ENCODE measurements at places on chromosomes 3 and 15.
A peak's percentile ranks its signal among the peaks of the same experiment; 100 is the strongest.

DNA sequence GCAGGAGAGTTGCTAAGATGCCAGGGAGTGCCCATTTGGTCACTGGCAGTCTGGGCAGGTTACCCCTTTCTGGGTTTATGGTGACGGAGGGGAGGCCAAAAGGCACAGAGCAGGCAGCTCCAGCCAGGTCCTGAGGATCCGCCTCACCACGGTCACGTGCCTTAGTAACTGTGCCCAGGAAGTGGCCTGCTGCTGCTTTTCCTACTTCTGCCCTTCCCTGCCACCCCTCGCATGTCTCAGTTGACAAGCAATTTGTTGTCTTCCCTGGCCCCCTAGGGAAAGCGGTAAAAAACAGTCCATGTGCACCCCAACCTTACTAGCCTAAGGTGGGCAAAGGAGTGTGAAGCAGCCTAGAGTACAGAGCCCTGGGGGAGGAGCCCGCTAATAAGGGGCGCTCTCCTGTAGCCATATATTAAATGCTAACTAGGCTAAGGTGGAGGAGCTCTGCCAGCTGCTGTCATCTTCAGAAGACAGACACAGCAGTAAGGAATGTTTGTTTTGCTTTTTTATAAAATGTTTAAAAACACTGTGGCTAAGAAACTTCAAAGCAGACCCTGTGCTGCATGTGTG, 9.1 kb upstream of the LIPH start:
- DNase-seq = no peak

GRCh38 chr15:83714939-83715628, 61.2 kb downstream of the ADAMTSL3 start:
- no peak for DNase-seq

DNA sequence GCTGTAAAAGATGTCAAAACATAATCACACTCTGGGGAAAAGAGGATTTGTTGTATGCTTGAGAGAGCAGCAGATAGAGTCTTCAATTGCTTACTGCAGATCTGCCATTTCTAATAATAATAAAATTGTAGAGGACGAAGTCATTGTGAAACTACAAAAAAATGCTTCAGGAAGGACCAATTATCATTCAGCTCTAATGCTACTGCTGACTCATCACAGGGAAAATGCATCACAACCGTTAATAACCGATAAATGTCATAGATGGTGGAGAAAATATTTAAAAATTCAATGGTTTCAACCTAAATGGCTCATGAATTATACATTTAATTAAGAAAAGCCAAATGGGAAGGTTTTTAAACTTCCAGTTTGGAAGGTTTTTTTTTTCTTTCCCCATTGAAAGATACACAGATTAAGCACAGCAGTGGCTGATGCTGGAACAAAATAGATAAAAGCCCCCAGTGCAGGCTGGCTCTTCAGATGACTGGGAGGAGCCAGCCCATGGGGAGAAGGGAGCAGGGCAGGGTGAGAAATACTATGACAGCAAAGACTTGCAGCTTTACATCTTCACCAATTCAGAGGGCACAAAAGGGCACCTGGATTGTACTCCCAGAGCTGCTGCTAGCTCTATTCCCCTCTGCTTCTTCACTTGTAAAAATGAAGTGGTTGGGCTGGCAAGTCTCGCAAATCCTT, 196.1 kb downstream of the CNTN6 start:
- DNase-seq = no peak

DNA sequence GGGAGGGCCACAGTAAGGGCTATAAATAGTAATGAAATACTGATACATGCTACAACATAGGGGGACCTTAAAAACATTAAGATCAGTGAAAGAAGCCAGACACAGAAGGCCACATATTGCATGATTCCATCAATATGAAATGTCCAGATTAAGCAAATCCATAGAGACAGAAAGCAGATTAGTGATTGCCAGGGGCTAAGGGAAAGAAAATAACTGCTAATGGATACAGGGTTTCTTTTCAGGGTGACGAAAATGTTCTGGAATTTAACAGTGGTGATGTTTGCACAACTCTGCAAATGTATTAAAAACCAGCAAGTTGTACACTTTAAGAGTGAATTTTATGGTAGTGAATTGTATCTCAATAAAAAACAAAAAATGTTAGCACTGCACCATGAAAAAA, 37.0 kb downstream of the PIK3R4 start:
- no peak for DNase-seq

- DNase-seq = no peak
Measured at GRCh38 chr3:40841131-40841530, 316.4 kb downstream of the ZNF621 start.

DNA sequence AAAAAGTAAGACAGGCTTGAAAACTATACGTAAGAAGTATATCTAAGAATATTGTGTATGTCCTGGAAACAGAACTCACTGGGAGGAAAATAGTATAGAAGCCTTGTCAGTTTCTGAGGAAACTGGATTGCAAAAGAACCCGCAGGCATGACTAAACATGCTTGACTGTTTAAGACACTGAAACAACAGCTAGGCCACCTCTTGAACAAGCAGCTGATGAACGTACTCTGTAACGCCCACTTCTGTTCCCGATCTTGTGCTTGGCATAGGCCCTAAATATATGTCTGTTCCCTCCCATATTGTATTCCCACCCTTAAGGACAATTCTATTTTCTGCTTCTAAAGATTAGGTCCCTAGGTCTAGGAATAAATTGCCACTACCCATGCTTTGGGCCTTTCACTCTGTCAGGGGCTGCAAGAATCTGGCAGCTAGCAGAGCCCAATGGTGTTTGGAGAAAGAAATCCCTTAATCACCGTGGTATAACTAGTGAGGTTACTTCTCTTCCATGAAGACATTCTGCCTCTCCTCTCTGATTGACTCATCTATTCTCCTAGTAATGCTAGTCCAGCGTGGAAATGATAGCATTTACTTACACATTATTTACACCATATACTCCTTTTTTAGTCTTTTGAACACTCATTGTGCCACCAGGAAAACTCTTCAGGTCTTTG, 46.2 kb downstream of the CD200 start:
- DNase-seq = no peak

DNA sequence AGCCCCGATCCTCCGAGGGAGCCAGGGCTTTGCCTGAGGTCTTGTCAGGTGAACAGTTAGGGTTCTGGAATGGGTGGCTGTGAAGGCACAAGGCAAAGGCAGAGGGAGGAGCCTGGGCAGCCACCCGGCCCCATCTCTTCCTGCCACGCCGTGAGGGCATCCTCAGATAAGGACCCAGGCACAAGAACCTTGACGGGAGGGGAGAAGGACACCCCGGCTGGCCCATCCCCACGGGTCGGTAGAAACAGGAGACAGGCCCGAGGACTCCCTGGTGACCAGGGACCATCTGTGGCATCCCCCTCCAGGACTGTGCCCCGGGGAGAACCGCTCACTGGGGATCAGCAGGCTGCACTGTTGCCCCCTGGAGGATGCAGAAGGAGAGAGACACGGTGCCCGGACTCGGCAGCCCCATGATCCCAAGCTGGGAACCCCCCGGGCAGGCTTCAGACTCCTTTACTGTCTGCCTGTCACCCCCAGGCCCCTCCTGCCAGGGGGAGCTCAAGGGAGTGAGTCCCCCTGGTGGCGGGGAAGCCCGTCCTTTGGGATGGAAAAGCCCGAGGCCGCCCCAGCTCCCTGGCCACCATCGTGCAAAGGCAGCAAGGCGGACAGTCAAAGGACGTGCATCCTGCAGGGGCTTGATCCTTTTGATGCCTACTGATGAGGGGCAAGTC, 12.3 kb upstream of the PCSK6 start:
- peak; percentile 51 for DNase-seq

- DNase-seq = no peak
Measured at GRCh38 chr15:45378913-45379262, 544 bp upstream of the GATM start.

- DNase-seq = no peak
Measured at GRCh38 chr3:115702598-115702997, 79.3 kb downstream of the GAP43 start.

- no peak for DNase-seq
Measured at GRCh38 chr3:183318877-183319276, 65.8 kb downstream of the B3GNT5 start.

GRCh38 chr3:28268989-28269388, 27.6 kb downstream of the CMC1 start:
- no peak for DNase-seq

DNA sequence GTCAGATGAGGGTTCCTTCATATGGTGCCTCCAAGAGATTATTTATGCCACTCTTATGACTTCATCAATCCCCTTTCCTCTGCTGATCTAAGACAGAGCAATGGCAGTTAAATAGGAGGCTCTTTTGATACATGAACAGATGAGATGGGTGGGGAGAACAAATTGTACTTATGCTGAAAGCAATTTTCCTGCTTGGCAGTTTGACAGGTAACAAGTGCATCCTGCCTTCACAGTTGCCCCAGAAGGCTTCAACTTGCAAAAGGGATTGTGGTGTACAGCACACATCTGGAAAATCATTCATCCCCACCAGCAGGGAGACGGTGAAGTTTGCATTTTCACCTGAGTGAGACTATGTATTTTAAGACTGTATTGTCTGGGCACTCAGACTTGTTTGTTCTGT, 27.3 kb downstream of the ENTPD3 start:
- DNase-seq = no peak

DNA sequence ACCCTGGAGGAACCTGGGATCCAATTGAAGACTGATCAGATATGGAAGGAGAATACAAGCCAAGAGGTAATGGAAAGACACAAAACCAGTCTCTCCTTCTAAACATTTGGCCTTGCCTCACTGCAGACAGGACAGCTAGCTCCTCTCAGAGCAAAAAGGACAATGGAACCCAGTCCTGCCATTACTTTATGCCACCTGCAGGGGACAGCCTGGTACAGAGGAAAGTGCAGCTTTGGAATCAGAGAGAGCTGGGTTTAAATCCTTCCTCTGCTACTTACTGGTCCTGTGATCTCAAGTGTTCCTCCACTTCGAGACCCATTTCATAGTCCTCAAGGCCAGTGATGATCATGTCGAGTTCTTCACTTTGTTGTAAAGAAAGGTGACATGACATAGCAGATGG, 159.4 kb upstream of the SMAD3 start:
- DNase-seq = no peak

GRCh38 chr3:64467255-64467944, 220.4 kb downstream of the ADAMTS9 start:
- no peak for DNase-seq

DNA sequence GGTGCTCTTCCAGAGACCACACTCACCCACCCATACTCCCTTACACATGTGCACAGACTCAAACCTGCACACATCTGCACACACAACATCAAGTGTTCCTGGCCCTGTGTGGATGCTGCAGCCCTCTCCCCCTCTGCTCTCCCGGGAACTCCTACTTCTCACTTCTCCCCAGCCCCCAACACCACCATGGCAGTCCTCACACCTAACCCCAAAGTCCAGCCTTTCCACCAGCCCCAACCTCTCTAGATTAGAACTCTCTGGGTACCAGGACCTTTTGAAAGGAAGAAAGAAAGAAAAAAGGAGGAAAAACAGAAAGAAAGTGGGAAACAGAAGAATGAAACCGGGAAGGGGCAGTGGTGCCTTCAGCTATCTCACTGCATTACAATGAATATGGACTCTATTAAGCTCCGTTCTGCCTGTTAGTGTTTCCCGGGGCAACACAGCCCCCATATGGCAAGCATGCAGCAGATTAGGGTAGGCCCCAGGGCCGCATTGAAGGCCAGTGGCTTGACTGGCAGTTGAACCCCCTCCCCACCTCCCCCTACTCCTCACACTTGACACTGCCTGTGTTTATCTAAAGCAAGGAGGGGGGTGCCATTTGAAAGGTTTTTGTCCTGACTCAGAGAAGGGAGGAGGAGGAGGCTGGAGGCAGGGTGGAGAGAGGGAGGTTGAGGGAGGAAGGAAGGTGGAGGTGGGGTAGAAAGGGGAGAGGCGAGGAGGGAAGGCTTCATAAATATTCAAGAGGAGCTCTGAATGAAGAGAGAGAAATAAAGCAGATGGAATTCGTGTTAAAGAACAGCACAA, 30.1 kb downstream of the BOC start:
- no peak for DNase-seq

DNA sequence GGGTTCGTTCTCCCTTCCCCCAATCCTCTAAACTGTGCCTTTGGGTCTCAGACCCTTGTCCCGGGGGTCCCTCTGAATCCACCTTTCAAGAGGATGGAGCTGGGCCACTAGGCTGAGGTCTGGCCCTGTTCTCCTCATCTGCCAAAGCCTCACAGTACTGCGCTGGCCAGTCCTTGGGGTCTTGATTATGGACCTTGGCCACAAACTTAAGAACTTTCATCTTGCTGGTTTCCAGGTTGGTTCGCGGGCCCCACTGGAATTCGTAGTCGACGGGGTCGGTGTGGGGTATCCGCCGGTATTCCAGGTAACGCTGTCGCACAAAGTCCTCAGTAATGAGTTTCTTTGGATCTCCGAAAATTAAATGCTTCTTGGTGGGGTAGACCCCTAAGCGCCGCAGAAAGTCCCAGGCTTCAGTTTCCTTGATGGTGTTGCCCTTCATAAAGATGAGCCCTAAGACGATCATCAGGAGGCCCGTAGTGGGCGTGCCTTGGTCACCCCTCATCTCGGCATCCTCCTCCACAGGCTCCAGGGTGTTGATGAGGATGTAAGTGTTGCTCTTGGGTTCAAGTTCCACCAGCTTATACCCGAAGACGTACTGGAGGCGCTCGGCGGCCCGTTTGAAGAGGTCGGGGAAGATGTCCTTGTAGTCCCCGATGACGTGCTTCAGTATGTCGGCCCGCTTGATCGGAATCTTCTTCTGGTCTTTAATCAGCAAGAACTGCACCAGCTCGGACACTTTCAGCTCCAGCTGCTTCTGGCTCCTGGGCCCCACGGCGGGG, 727 bp downstream of the NSMCE3 start:
- no peak for DNase-seq

- no peak for DNase-seq
Measured at GRCh38 chr15:35540021-35540420, 5.9 kb downstream of the DPH6 start.

DNA sequence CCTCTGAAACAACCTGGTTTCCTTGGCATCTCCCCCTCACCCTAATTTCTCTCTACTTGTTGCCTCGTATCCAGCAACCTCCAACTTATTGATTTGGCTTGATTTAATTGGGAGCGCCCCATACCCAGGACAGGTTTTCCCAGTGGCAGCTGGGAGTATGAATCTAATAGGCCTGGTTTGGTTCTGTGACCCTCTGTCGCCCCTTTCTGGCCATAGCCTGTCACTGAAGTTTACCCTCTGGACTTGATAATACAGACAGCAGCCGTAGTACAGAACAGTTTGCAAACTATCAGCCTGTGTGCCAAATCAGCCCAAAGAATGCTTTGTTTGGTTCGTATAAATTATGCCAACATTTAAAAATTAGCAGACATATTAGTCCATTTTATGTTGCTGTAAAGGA, 525.1 kb upstream of the GOLIM4 start:
- DNase-seq = no peak

GRCh38 chr3:175940881-175941280, 1081.7 kb downstream of the NAALADL2 start:
- DNase-seq = no peak

DNA sequence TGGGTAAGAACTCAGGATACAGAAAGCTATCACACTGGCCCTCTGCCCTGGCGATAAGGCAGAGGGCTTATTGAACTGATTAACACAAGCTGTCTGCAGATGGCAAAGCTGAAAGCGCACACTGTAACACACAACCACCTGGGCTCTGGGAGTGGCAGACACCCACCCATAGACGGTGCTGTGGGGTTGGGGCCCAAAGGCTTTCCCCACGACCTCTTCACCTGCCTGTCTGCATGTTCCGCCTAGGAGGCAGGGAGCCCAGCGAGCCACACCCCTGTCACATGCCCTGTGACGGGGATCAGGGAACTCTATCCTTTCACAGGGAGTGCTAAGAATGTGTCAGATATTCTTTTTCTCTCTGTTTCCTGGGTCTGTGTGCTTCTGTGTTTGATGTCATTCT, 12.1 kb upstream of the TFG start:
- DNase-seq = no peak

GRCh38 chr3:151644020-151644620, 89.6 kb upstream of the AADACL2 start:
- no peak for DNase-seq

- DNase-seq = no peak
Measured at GRCh38 chr15:40142428-40142827, 18.4 kb upstream of the BUB1B start.

Data from D721Med (cell line).